Sigmoid colon (tissue), 7 donors: ENCODE measurements at places on chromosomes 4 and X. TPM values are rescaled to one million over a fixed set of nuclear protein-coding genes. Genes with fewer than 3 reads are reported as not detected.

The AWAT2 gene
- not detected for polyA plus RNA-seq

GRCh38 chr4:10096201-10096977 is 20.2 kb downstream of the WDR1 start:
- peak; percentile 83 for DNase-seq

GRCh38 chrX:828411-828959 is 197.9 kb downstream of the SHOX start:
- DNase-seq: no peak

DNA sequence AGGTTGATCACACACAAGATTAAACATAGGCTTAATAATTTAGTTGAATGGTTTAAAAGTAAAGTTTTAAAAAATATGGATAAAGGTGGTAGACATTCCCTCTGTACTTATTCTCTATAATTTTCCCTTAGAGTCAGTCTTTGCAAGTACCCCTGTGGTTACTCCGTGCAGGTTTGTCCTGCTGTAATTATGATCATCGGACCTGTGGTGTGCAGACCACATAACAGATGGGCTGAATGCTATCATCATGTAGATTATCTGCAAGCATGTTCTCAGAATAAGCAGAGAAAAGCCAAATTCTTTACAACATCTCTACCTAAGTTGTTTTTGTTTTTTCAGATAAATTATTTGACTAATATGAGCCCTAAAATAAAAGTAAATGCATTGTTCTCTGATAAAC is 146.8 kb downstream of the FSTL5 start:
- no peak for DNase-seq

- no peak for DNase-seq
Measured at GRCh38 chrX:151854726-151855495, 57.8 kb upstream of the MAGEA4 start.

GRCh38 chrX:42720209-42720608 is 57.8 kb downstream of the PPP1R2C start:
- DNase-seq: no peak

DNA sequence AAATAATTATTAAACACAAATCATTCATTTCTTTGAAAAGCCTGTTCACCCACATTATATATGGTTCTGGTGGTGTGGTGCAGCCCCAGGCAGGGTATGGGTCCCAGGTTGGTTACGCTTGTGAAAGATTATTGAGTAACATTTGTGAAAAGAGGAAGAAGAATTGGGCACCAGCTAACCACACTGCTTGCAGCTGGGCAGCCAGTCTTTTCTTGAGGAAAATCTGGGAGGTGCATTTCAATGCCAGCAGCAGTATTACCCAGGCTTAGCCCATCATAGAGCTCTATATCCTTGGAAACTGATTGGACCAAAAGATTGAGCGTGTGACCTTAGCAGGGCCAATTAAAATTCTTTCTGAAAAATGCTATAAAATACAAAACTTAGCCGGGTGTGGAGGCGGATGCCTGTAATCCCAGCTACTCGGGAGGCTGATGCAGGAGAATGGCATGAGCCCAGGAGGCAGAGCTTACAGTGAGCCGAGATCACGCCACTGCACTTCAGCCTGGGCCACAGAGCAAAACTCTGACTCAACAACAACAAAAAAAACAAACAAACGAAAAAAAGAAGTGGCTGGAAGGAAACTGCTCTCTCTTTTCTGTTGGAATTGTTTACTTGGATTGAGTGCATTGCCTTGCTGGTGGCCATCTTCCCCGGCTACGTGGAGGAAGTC is 9.7 kb upstream of the PLAC8 start:
- DNase-seq: no peak

DNA sequence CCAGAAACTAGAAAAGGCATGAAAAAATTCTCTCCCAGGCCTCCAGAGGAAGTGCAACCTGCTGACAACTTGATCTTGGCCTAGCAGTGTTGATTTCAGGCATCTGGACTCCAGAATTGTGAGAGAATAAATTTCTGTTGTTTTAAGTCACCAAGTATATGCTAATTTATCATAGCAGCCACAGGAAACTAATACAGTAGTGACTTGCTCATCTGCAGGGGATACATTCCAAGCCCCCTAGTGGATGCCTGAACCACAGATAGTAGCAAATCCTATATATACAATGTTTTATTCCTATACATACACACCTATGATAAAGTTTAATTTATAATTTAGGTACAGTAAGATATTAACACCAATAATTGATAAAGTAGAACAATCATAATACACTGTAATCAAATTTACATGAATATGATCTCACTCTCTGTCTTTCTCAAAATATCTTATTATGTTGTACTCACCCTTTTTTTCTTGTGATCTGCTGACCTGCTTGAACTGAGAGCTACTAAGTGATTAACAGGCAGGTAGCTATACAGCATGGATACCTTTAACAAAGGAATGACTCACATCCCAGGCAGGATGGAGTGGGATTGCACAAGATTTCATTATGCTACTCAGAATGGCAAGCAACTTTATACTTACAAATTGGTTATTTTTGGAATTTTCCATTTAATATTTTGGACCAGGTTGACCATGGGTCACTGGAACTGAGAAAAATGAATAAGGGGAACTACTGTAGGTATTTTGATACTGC is 501.1 kb downstream of the KCNIP4 start:
- DNase-seq: no peak

GRCh38 chrX:97806946-97807345 is 923.2 kb downstream of the RPA4 start:
- no peak for DNase-seq

DNA sequence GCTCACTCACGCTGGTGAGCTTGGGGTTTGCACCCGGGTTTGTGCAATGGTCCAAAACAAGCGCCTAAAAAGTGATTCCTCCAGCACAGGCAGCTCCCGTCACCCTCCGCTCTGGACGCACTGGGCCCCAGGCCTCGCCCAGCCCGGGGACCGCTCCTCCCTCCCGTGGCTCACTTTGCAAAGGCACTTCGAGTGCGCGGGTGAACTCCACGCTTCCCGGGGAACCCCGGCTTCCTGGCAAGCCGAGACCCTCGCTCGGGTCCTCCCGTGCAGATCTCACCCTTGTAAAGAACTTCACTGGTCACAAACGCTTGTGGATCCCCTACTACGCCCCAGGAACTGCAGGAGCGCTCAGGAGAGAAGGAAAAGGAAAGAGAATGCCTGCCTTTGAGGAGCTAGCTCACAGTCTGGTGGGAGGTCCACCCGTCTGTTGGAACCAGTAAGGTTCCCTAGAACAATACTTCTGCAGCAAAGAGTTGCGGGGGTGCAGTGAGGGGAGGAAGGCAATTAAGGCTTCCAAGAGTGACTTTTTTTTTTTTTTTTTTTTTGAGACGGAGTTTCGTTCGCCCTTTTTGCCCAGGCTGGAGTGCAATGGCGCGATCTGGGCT is at the start of gene CTPS2:
Gene CTPS2 (minus strand): TSS at position 122 of the 608 bp plus-strand sequence. CDS start 9,767 bp downstream, outside the sequence.
- peak; percentile 85 for DNase-seq

DNA sequence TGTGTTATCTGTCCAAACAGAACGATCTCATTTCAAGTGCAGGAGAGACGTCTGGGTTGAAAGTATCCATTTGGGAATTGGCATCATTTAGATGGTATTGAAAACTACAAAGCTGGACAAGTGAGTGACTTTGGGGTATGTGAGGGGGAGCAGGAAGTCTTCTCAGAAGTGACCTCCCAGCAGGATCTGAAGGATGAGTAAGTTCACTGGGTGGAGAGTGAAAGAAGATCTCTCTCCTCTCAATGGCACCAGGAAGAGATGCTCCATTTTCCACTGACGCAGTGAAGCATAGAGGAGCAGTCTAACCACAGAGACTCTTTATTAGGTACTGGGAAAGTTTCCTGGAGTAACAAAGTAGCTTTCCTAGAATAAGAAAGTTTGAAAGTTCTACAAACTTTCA is 161.0 kb downstream of the CPE start:
- no peak for DNase-seq

DNA sequence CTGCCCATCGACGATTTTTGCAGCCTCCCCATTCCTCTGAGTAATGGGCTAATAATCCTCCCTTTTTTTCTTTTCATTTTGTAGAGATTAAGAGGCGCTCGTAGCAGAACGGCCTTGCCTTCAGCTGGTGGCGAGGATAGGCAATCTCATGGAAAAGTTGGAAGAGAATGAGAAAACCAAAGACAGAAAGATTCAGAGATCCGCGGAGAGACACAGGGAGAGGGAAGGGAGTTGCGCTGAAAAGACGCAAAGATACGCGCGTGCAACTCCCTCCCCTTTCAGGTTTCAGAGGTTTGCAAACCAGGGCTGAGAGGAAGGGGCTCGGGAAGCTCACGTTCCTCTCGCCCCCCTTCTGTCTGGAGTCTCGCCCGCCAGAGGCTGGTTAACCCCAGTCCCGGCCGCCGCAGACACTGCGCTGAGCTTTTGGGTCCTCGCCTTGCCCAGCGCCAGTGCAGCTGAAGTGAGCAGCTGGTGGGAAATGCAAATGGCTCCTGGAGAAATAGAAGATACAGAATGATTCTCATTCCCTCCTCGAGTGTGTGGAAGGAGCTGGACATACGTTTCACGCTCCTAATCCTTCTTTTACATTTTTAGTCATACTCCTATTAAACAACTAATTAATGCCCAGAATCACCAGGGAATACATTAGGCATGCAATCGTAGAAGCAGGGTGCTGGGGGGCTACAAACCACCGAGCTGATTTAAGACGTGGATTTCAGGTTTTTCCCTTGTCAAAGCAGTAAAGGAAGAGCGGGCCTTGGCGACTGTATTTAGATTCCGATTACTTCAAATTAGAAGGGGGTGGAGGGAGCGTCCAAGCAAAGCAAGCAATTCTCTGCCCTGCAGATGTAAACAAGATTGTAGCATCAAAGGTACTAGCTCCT is 16.6 kb upstream of the PITX2 start:
- DNase-seq: no peak

DNA sequence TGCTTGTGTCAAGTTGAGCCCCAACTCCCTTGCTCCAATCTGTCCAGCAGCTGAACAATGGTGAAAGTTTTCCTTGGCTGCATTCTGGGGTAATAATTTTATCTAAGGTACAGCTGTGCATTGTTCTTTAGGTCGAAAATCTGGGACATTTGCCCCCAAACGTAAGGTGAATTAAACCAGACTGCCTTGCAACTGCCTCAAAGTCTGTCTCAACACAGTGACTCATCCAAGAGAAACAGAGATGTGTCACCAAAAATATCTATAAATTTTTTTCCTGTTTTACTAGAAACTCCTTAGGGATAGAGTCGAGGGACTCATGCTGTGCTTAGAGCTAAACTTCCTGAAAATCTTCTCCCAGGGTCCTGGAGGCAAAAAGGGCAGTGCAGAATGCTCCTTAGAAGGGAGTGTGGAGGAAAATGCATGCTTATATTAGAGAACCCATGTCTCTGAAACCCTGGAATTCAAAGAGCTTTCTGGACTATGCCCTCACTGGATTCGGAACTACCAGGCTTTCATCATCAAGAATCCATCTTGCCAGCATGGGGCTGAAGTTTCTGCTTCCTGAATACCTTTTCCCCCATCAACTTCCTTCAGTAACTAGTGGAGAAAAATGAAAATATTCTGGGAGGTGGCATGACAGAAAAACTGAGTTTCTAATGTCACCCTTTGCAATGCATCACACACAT is 115.7 kb downstream of the PALLD start:
- DNase-seq: no peak

GRCh38 chr4:167885872-167886271 is 206.5 kb upstream of the ANXA10 start:
- DNase-seq: no peak

- no peak for DNase-seq
Measured at GRCh38 chr4:164571593-164572390, 182.1 kb upstream of the SMIM31 start.
